ENCODE measurements at places on chromosomes 12 and 14.

- no peaks in the 10 kb centered on the region for H3K36me3 ChIP-seq
- no peaks in the 10 kb centered on the region for H3K4me1 ChIP-seq
- DNase-seq: no peak
Observed at GRCh38 chr14:63178912-63179311, 25.3 kb upstream of the RHOJ start.

DNA sequence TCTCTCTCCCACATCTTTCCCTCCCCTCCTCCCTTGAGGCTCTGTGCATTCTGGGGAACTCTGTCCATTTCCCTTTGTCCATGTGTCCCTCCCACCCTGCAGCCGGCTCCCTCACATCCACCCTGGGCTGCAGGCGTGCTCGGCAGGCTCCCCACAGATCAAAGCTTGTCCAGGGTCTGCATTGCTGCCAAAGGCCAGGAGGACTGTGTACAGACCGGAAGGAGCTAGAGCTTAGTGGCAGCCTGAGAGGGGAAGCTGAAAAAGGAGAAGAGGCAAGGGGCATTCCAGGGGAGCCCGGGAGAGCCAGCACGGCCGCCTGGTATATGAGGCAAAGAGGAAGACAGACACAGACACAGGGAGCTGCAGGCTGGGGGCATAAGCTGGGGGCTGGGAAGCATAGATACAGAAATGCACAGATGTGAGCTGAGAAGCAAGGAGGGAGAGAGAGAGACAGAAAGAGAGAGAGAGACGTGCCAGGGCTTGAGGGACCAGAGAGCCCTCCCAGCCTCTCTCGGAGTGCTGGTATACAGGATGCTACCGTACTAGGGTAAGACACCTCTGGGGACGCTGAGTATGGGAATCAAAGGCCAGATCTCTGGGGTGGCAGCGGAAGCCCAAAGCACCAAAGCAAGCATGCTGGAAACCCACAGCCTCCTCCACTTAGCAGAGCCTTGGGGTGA, 3.3 kb downstream of the CD4 start:
- no peaks in the 10 kb centered on the region for H3K27me3 ChIP-seq
- DNase-seq: no peak
- no peaks in the 10 kb centered on the region for H3K4me1 ChIP-seq
- H3K27ac ChIP-seq: no peak overlapping the region
- no peaks in the 10 kb centered on the region for H3K36me3 ChIP-seq

DNA sequence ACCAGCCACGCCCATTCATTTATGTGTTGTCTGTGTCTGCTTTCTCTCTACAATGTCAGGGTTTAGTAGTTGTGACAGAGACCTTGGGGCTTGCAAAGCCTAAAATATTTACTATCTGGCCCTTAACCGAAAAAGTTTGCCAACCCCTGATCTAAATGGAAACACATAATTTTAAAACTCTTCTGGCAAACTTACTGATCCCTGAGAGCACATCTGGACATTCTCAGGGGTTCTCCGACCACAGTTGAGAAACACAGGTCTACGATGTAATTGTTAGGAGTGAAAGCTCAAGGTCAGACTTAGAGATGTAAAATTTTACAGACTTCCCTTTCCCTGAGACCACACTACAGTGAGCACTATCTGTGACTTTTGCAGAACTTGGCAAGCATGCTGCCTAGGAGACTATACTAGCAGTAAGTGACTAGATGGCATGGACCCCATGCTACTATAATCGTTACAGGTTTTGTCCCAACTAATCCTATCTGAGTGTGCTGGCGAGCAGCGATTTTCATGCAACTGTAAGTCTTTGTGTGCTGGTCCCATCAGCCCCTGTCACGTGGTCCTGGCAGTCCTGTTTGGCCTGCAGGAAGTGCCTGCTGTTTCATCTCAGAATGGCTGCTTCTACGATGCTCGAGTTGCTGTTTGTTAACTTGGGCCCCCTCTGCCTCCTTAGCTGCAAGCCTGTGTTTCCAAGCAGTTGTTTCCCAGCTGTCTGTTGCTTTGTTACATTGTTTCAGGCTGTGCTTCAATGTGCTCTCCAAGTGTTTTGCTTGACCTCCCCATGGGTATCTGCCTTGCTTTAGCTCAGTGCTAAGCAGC, 21.6 kb downstream of the TMTC2 start:
- no peaks in the 10 kb centered on the region for H3K4me1 ChIP-seq
- no peak for DNase-seq
- H3K27me3 ChIP-seq: no peaks in the 10 kb centered on the region
- H3K4me3 ChIP-seq: no peak overlapping the region
- no peaks in the 10 kb centered on the region for H3K36me3 ChIP-seq

DNA sequence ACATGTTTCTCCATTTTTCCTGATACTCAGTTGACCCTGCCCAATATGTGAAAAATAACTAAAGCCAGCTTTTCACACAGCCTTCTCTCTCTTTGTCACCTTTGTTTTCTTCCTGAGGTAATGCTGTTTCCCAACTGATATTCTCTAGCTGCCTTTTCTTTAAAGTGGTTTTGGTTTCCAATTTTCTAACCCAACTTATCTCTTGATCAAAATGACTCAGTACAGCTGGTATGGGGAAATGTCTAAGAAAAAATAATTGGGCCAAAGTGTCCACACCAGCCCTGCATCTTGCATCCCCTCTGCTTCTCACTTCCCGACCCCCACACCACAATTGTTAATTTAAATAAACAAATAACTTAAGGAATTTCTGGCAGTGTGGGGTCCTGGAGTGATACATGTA, 193.8 kb downstream of the SYT1 start:
- H3K27me3 ChIP-seq: no peaks in the 10 kb centered on the region
- no peaks in the 10 kb centered on the region for H3K36me3 ChIP-seq
- no peak for DNase-seq
- no peaks in the 10 kb centered on the region for H3K4me1 ChIP-seq
- H3K4me3 ChIP-seq: no peak overlapping the region

DNA sequence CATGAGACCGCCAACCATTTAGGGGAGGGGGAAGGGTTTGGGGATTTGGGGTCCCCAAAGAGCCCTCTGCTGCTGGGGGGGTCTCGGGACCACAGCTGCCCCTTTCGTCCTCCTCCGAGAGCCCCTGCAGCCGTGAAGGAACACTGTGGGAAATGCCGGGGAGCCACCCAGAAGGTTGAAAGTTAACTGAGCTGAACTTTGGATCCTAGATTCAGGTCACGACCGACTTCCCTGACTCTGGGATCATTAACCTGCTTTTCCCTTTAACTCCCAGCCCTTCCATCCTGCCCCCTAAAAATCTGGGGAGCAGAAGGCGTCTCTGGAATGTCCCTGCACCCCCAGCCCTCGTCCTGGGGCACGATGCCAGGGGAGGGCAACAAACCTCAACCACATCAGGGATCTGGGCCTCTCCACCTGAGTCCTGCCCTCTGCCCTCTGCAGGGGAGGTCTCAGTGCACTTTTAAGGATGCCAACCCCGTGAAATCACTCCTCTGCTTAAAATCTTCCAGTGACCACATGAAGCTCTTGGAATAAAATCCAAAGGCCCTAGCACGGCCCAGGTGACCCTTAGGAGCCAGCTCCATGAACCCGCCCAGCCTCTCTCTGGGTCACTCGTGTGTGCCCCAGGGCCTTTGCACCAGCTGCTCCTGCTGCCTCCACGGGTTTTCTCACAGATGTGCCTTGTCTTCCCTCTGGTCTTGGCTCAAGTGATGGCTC, 95.0 kb downstream of the RFLNA start:
- DNase-seq: no peak
- H3K4me1 ChIP-seq: peaks cover 43% of the 10 kb centered on the region
- H3K36me3 ChIP-seq: peaks cover 12% of the 10 kb centered on the region
- peak overlapping the region; percentile 94 for H3K27ac ChIP-seq

GRCh38 chr12:68866950-68867349, 59.0 kb downstream of the MDM2 start:
- no peaks in the 10 kb centered on the region for H3K4me1 ChIP-seq
- H3K27me3 ChIP-seq: no peaks in the 10 kb centered on the region
- H3K27ac ChIP-seq: no peak overlapping the region
- no peak overlapping the region for H3K4me3 ChIP-seq
- no peak for DNase-seq

- no peak overlapping the region for H3K4me3 ChIP-seq
- no peaks in the 10 kb centered on the region for H3K36me3 ChIP-seq
- H3K4me1 ChIP-seq: no peaks in the 10 kb centered on the region
Observed at GRCh38 chr14:63770187-63770807, 42.4 kb upstream of the SGPP1 start.

GRCh38 chr14:75259510-75259855, 19.1 kb upstream of the FOS start:
- peak overlapping the region; percentile 62 for H3K4me3 ChIP-seq
- peak overlapping the region; percentile 93 for H3K27ac ChIP-seq
- H3K4me1 ChIP-seq: peaks cover 28% of the 10 kb centered on the region
- no peaks in the 10 kb centered on the region for H3K36me3 ChIP-seq
- no peak for DNase-seq

GRCh38 chr14:75016815-75017214, 14.1 kb downstream of the EIF2B2 start:
- no peak for DNase-seq
- H3K4me3 ChIP-seq: no peak overlapping the region
- no peaks in the 10 kb centered on the region for H3K27me3 ChIP-seq
- no peak overlapping the region for H3K27ac ChIP-seq
- H3K4me1 ChIP-seq: peaks cover 3% of the 10 kb centered on the region
- H3K36me3 ChIP-seq: peaks cover 74% of the 10 kb centered on the region

GRCh38 chr12:121127501-121127900, 5.2 kb upstream of the P2RX7 start:
- H3K27me3 ChIP-seq: no peaks in the 10 kb centered on the region
- H3K27ac ChIP-seq: no peak overlapping the region
- H3K4me3 ChIP-seq: no peak overlapping the region
- no peak for DNase-seq
- H3K36me3 ChIP-seq: no peaks in the 10 kb centered on the region

- no peaks in the 10 kb centered on the region for H3K4me1 ChIP-seq
- H3K27ac ChIP-seq: no peak overlapping the region
- no peaks in the 10 kb centered on the region for H3K36me3 ChIP-seq
Observed at GRCh38 chr12:10182354-10183049, 3.7 kb downstream of the TMEM52B start.

GRCh38 chr14:39884091-39884490, 451.9 kb upstream of the FBXO33 start:
- H3K4me1 ChIP-seq: no peaks in the 10 kb centered on the region
- H3K27ac ChIP-seq: no peak overlapping the region
- no peaks in the 10 kb centered on the region for H3K27me3 ChIP-seq
- no peaks in the 10 kb centered on the region for H3K36me3 ChIP-seq
- no peak for DNase-seq
- no peak overlapping the region for H3K4me3 ChIP-seq

Data from ascending aorta (tissue), 2 donors.